ENCODE measurements at places on chromosomes 7 and 10. TPM values are rescaled to one million over a fixed set of nuclear protein-coding genes. Genes with fewer than 3 reads are reported as not detected.

The KCND2 gene
- total RNA-seq, result 0.07 TPM

The CREM gene
- total RNA-seq, result 26.9 TPM

The LIPM gene
- total RNA-seq, result not detected

The METTL27 gene
- total RNA-seq, result 8.4 TPM

The LIPN gene
- not detected for total RNA-seq

The FBXL13 gene
- total RNA-seq, result 0.51 TPM

- no peak for DNase-seq
Observed at GRCh38 chr10:99520040-99520846, 12.5 kb upstream of the NKX2-3 start.

DNA sequence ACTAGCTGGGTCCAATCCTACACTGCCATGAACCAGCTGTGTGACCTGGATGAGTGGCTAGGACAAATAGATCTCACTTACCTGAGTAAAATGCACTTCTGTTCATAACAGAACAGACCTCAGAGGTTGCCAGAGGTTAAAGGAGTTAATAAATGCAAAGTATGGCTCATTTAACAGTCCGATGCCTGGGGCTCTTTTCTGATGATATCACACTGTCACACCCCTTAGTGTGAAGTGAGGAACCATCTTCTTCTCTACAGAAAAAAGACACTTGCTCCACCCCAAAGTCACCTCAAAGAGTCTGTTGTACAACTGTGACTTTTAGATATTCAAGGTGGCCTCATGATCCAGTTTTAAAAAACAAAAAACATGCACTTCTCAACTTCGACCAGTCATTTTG is 21.5 kb upstream of the TARP start:
- no peak for DNase-seq

DNA sequence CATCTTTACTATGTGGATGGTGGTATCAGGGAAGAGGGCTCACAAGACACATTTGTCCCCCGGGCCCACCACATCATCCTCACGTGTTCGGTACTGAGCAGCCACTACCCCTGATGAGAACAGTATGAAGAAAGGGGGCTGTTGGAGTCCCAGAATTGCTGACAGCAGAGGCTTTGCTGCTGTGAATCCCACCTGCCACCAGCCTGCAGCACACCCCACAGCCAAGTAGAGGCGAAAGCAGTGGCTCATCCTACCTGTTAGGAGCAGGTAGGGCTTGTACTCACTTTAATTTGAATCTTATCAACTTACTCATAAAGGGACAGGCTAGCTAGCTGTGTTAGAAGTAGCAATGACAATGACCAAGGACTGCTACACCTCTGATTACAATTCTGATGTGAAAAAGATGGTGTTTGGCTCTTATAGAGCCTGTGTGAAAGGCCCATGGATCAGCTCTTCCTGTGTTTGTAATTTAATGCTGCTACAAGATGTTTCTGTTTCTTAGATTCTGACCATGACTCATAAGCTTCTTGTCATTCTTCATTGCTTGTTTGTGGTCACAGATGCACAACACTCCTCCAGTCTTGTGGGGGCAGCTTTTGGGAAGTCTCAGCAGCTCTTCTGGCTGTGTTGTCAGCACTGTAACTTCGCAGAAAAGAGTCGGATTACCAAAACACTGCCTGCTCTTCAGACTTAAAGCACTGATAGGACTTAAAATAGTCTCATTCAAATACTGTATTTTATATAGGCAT is 9.1 kb upstream of the CSGALNACT2 start:
- DNase-seq, result peak; percentile 56

DNA sequence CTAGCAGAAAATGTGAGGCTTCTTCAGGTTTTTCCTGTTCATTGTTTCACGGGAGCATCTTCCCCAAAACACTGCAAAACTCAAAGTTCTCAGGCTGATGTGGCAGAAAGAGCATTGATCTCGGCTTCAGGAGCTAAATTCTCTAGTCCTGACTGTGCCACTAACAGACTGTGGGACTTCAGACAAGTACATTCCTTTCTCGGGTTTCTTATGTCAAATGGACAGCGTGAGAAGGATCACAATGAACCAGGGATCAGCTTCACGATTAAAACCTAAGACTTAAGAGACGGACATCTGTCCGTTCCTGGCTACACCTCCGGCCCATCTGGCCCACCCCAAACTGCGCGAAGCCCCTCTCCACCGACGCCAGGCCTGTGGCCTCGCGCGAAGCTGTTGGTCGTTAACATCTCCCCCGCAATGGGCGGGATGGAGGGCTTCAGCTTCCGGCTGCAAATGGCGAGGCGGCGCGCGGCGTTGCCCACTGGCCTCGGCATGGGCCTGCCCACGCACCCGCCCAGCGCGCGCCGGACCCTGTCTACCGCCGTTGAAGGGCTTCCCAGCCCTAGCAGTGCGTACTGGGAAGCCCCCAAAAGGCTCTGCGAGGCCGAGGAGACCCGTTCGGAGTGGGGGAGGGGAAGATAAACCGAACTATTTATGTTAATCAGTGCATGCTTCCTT is 549 bp upstream of the DDX50 start:
- peak; percentile 33 for DNase-seq

- no peak for DNase-seq
Observed at GRCh38 chr7:41448104-41448503, 254.8 kb downstream of the INHBA start.

- no peak for DNase-seq
Observed at GRCh38 chr7:151035026-151035717, 6.9 kb downstream of the ABCB8 start.

DNA sequence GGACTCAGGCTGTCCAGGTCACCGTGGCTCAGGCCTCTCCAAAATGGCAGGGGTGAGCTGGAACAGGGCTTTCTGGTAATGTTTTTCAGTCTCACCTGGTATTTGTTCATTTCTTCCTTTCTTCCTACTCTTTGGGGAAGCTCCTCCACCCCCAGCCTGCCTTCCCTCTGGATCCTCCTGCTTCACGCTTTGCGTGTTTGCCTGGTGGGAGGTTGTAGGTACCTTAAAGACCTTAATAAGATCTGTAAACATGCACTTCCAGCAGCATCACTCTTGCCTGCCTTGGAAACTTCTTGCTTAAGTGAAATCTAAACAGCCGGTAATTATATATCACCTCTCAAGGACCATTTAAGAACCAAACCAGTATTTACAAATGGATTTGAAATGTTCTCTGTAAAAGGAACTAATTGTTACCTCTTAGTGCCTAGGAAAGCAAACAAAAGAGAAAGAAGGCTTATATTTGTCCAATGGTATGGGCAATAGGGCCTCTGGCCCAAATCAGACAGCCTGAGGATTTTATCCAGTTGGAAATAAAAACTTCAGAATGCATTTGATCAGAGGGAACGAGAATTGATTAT is 339.9 kb downstream of the CCSER2 start:
- DNase-seq, result no peak

DNA sequence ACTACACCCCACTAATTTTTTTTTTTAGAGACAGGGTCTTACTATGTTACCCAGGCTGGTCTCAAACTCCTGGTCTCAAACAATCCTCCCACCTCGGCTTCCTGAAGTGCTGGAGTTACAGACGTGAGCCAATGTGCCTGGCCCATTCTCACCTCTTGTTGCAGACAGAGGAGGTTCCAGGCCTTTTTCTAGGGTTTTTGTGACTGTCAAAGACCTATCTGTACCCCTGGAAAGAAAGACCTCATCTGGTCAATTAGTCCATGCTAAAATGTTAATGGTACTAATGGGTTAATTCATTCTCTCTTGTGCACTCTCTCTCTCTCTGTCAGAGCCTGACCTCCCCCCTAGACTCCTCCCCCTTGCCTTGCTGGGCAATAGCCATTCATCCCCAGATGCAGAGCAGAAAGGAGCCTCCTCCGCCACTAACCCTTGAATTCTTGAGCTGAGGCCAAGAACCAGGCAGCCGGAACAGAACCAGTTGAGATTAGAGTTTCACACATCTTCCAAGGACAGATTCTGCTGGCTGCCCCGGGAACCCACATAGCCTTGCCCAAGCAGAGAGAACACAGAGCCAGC is 209.7 kb downstream of the SKIDA1 start:
- peak; percentile 95 for DNase-seq

DNA sequence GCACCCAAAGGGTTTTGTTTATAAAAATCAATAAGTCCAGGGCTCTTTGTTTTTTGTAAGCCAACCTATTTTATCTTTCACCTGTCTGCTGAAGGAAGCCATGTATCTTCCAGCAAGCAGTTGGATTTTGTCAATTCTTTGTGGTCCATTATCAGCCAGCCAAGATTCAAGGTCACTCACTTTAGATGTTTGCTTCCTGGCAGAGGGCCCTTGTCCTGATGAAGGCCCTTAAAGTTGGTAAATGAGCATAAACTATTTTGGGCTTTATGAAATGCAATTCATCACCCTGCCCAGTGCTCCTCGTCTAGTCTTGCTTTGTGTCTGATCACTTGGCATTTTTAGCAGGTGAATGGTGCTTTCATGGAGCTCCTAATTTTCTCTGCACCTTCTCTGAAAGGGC is 1004.2 kb downstream of the GRID1 start:
- no peak for DNase-seq

DNA sequence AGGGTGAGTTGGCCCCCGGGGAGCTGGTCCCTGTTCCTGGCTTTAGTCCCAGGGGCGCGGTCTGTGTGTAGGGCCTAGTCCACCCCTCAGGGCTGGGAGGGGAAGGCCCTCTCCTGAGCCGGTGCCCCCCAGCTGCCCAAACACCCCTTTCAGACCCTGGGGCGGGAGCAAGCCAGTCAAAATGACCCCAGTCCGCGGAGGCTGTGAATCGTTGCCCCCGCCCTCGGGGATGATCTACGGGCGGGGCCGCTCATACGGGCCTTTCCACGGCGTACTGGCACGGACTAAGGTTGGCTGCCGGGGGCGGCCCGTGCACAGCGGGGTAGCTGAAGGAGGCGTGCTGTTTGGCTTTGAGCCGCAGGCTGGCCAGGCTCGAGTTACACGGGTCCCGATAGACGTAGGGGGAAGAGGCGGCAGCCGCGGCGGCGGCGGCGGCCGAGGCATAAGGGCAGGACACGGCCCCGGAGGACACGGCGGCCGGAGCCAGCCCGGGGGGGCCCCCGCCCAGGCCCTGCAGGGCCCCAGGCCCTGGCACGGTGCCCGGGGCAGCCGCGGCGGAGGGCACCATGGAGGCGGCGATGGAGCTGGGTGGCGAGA is 4.3 kb downstream of the ELOVL3 start:
- no peak for DNase-seq

DNA sequence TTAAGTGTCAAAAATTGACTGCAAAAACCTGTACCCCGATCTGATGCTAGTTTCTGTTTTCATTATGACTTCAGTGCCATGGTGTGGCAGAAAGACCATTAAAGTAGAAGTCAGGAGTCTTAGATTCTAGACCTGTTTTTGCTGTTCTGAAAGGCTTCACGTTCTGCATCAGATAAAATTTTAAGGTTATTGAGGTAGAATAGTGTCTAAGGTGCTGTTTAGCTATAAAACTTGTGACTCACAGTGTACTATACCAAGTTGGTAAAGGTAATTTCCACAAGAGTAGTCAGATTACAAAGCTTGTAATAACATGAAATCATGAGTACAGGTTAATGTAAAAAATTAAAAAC is 38.6 kb downstream of the ZNRF2 start:
- no peak for DNase-seq

- no peak for DNase-seq
Observed at GRCh38 chr7:129147731-129148130, 3.2 kb downstream of the TSPAN33 start.

DNA sequence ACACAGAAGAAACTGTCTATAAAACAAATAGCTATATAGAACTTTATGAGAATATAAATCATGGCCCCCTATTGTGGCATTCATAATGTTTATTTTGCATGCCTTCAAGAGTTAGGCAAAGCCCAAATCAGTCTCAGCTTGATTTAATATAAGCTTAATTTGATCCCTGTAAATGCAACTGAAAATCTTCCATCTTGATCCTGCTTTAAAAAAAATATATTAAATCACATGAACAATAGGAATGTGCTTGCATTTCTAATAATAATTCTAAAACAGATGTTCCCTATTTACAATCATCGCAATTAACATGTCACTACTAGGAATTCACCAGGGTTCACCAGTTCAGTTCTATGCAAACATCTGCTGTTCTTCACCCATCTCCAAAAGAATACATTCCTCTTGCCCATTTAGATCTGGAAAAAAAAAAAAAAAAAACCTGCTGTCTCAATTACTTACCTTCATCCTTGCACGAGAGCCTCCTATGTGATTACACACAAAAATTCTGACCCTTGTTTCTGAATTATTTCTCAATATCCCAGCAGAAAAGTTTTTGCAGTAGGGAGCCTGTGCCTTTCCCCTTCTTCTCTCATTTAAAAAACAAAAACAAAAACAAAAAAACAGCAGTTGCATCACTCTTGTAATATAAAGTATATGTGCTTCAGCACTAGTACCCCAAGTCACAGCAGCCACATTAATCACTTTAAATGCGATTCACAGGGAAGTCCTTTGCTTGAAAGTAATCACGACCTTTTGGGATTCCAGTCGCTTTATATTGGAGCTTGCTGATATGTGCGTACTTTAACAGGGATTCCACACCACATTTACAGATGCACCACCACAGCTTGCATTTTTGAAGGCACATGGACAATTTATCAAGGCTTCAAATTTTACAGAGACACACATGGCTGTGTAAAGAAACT is 194.8 kb upstream of the KMT2E start:
- DNase-seq, result no peak

GRCh38 chr7:33946094-33946699 is 40.9 kb downstream of the BMPER start:
- DNase-seq, result no peak

DNA sequence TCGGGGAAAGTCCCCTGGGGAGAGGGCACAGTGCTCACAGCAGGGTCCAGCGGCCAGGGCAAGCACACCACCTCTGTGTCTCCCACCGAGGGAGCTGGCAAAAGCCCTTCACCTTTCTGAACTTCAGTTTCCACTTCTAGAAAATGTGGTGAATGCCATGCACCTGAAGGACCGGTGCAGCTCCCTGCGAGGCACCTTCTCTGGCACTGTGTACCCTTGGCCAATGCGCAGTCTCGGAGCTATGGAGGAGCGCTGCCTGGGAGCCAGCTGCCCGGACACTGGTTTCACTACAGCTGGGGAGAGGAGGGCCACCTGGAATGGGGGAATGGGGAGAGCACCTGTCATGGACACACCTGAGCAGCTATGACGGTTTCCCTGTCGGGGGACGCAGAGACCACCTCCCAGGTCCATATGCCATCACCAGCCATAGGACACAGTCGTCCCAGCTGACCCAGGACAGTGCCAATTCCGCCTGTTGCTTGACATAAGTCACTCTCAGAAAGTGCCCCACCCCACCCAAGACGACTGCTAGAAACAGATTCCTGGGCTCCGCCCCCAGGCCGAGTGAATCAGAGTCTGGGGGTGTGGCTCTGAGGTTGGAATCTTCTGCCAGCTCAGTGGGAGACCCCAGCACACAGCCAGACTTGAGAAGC is 16.8 kb downstream of the RASGEF1A start:
- DNase-seq, result no peak

GRCh38 chr7:50783303-50783702 is 607 bp upstream of the GRB10 start:
- DNase-seq, result no peak

- DNase-seq, result no peak
Observed at GRCh38 chr10:16436367-16436757, 448 bp upstream of the PTER start.

GRCh38 chr10:90847436-90847835 is 10.4 kb downstream of the HTR7 start:
- no peak for DNase-seq

Data from epithelial cell of proximal tubule (primary cell).